Omental fat pad (tissue), 4 donors: ENCODE measurements at places on chromosomes 7 and 10.

GRCh38 chr10:70774810-70775678 is 10.1 kb downstream of the TBATA start:
- no peak for DNase-seq

DNA sequence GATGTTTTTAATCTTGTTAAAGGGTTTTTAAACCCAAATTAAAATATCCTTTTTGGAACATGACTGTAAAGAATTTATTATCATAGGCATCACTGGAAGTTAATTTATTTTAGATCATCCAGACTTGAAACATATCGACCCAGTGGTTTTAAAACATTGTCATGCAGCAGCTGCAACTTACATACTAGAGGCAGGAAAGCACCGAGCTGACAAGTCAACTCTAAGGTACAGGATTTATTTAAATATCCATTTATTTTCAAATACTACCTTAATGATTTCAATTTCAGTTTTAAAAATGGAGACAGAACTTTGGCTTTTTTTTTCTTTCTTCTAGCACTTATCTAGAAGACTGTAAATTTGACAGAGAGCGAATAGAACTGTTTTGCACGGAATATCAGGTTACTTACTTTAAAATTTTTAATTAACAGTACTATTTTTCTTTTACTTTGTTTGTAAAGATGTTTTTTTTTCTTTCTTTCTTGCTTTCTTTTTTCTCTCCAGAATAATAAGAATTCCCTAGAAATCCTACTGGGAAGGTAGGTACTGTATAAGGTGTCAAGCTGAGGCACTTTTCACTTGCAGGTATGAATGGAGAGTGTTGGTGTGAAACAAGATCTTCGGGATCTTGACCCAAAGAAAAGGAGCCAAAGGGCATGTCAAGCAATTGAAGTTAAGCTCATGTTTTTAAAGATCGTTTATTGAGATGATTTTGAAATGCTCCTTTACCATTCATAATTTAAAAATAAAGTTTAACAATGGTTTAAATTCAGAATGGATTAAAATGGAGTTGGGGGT is 1.8 kb downstream of the COMMD3 start:
- DNase-seq: no peak

DNA sequence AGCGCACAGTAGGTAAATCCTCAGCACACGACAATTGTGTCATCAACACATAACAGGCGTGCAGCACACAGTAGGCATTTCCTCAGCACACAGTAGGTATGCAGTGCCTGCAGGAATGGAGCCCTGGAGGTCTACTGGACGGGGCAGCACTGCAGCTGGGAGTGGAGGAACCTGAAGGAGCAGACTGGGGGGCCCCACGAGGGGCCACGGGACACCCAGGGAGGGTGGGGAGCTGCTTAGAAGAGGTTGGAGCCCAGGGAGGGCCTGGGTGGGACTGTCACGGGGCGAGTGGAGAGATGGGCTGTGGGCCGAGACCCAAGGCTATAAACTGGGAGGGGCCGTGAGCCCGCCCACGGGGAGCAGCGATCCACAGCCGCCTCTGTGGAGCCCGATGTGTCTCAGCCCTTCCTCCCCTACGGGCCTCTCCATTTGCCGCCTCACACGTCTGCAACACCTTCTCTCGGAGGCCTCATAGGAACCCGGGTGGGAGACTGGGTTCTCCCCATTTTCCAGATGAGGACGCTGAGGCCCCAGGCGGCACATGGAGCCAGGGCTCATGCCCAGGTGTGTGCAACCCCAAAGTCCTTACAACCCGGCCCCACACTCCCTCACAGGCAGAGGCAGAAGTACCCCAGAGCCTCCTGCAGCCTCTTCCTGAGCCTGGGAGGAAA is 101.5 kb downstream of the MICALL2 start:
- DNase-seq: no peak

DNA sequence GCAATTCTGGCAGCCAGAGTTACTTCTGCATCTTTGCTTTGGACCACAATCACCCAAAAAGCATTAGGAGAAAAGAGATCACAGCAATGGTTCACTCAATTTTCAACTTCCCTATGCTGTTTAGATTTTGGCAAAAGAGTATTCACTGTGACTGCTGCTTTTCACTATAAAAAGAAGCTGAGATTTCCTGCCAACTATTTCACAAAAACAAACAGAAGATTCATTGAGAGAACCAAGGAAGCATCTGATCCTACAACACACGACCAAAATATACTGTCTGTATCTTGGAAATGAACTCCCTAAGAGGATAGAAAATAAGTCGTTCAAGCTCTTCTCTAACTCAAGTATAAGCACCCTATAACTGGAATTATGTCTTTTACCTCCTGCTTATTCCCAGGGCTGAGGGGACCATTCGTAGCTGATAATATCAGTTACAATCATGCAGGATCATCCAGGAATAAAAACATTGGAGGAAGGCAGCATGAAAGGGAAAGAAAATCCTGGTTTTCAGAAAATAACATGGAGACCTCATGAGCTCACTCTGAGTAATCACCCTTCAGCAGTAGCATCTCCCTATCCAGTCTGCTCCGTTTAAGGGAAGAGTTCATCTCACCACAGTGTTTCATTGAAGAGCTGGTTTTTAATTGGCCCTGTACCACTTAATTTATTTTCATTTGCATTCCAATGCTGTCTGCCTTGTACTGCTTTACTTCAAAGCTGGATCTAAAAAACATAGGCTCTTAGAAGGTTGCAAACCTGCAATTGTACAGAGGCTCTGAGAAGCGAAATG is 256.2 kb downstream of the PAXIP1 start:
- DNase-seq: no peak

DNA sequence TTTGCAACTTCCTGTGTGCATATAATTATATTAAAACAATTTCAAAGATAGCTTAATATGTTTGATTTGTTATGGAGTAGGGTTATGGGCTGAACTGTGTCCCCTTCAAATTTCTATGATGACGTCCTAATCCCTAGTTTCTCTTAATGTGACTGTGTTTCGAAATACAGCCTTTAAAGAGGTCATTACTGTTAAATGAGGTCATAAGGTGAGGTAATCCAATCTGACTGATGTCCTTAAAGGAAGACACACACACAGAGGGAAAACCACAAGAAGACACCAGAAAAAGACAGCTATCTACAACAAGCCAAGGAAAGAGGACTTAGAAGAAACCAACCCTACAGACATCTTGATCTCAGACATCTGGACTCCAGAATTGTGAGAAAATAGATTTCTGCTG is 407.4 kb downstream of the MAGI2 start:
- no peak for DNase-seq

DNA sequence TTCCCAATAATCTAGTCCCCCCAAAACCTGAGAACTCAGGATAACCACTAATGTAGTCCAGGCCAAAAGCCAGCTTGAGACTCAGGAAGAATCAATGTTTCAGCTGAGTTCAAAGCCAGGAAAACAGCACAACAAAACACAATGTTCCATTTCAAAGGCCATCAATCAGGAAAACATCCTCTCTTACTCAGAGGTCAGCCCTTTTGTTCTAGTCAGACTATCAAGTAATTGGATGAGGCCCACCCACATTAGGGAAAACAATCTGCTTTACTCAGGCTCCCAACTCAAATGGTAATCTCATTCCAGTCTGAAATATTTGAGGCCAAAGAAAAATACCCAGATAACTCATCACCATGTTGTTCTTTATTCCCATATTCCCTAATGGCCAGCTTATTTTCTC is 152.2 kb downstream of the SDHAF3 start:
- no peak for DNase-seq

DNA sequence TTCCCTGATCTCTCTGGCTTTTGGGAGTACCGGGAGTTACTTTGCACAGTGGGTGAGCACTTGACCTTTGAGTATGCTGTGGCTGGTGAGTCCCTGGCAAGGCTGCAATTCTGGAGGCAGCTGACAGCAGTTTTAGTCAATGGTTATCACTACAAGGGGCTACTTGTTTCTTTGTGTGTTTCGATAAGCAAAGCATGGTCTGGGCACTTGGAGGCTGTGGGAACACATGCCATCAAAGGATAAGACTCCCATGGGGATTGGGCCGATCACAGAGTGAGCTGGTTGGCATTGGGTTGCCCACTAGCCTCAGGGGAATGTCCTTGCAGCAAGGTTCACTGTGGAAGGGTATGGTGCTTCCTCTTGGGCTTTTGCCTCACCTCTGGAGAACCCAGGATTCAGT is 208.2 kb downstream of the SNX13 start:
- no peak for DNase-seq

DNA sequence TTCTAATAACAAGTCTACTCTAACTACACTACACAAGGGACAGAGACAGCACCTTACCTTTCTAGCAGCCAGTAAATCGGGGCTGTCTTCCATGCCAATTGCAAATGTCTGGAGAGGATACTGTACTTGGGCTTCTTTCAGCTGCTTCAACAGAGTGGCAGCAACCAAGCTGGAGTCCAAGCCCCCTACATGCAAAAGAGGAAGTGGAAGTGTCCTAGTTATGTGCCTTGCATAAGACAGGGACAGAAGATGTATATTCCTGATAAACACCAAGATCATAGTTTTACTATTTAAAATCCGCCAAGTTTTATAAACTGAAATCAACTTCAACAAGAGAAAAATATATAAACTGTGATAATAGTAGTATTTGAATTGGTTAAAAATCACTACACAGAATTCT is 14.0 kb downstream of the ASNS start:
- no peak for DNase-seq

GRCh38 chr10:128072046-128072445 is 54.2 kb downstream of the MKI67 start:
- no peak for DNase-seq

- no peak for DNase-seq
Measured at GRCh38 chr7:98346515-98347069, 54.3 kb downstream of the BAIAP2L1 start.

DNA sequence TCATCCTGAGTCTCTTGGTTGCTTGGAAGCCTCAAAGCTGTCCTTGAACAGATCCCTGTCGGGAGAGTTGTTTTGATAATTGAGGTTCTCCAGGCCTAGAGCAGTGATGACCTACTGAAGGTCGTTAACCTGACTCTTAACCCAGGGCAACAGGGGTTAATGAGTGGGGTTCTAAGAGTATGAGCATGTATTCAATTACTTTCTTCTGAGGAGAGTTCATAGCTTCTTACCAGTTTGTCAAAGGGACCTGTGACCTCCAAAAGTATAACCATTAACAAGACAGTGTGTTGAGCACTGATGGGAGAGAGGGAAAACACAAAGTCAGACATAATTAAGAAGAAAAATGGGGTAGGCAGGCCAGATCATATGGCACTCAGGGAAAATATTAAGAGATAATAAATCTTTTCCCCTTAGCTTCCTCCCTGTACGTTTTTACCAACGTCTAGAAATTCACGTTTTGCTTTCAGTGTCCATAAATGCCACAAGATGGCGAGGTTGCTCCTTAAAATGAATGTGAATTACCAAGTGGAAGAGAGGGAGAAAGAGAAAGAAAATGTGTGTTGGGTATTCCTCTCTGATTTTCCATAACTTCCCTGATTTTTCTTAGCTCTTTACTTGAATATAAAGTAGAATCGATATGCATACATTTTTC is 97.6 kb downstream of the SUGCT start:
- DNase-seq: no peak

DNA sequence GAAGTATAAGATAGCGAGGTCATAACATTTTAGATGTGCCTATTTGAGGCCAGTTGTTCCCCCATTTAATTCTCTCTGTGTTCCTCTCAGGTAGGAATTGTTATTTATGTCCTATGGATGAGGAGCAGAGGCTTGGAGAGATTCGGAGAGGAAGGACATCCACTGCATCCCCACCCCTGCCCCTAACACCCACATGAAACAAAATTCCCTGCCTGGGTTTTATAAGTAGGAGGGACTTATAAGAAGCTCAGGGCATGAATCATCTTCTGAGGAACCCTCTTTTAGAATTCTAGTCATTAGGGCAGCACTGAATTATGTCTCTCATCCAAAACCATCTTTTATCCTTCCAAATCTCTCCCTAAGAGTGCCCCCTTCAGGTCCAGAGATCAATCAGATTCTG is 5.0 kb downstream of the CHAT start:
- DNase-seq: no peak

DNA sequence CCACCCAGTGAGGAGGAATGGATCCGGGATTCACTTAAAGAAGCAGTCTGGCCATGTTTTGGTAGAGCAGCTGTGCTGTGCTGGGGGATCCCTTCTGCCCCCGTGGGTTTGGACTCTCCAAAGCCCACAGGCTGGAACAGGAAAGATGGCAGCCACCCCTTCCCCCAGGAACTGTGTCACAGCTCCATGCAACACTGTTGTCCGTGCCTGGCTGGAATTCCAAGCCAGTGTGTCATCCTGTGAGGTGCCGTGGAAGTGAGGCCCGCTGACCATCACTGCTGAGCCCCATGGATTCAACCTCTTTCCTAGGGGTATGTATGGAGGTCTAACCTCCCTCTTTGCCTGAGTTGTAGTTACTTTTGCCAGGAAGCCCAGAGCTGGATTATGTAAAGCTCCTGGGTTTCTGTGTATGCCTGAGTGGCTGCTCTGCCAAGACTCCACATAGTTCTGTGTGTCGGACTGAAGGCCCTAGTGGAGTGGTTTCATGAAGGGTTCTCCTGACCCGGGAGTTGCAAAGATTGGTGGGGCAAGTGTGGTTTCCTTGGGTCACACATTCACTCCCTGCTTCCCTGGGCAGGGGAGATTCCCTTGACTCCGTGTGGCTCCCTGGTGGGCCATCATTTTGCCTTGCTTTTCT is 35.1 kb upstream of the PCGF5 start:
- no peak for DNase-seq

- no peak for DNase-seq
Measured at GRCh38 chr7:35975851-35976454, 175.1 kb downstream of the SEPTIN7 start.

GRCh38 chr7:42414028-42414427 is 177.0 kb upstream of the GLI3 start:
- DNase-seq: no peak

DNA sequence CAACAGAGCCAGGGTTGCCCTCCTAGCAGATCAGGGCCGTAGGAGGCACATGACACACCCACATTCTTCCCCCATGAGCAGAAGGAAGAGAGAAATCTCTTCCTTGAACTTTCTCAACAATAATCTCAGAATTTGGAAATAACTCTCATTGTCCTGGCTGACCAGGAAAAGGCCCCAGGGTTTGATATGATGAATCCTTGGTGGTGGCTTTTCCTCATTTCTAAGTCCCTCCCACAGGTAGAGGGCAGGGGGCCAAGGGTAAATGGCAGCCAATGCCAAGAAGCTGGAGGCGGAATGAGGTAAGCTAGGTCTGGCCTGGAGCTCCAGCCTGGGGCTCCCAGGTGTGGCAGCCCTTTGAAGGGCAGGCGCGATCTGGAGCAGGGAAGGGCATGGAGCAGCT is 67.8 kb downstream of the GRB10 start:
- no peak for DNase-seq

- DNase-seq: no peak
Measured at GRCh38 chr10:36872702-36873393, 252.6 kb upstream of the ANKRD30A start.

- DNase-seq: no peak
Measured at GRCh38 chr7:44497155-44498027, 6.9 kb upstream of the NUDCD3 start.

GRCh38 chr7:157268540-157268939 is 68.3 kb upstream of the DNAJB6 start:
- no peak for DNase-seq

- no peak for DNase-seq
Measured at GRCh38 chr10:127040756-127041155, 135.5 kb downstream of the DOCK1 start.
